ENCODE measurements at places on chromosomes 5 and 9.

DNA sequence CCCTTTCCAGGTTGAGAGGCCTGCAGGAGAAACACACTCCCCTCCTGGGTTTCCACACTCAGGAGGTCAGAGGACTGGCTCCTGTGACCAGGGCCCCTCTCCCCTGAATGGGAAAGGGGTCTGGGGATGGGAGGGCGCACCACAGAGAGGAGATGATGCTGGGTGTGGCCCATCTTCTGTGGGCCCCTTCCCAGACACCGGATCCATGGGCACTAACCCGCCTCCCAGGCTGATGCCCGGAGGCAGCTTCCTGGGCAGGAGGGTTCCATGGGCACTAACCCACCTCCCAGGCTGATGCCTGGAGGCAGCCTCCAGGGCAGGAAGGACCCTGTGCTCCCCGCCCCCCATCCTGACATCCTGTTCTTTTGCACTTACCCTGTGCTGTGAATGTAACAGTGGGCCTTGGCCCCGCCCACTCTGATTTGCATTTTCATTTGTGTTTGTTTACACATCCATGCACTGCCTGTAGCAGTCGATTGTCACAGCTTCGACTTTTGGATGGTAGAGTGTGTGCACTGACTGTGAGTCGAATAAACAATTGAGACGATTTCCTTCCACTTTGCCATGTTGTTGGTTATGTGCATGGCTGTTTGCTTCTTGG lies 9.3 kb upstream of the DOLPP1 start:
- DNase-seq: no peak

DNA sequence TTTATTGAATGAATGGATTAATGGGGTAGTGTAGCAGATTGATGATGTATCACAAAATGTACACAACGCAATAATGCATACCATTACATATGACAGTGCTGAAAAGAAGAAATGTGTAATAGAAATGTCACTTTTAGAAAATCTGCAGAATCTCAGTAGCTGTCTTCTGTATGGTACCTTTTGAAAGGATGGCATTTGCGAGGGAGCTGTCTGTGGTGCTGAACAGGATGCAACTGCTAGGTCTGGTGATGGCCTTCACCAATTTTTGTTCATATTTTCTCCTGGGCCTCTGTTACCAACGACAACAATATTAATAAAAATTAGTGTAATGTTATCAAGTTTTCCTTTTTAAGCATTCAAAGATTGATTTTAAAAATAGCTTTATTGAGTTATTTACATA lies 36.2 kb upstream of the OTULIN start:
- DNase-seq: peak; percentile 25

DNA sequence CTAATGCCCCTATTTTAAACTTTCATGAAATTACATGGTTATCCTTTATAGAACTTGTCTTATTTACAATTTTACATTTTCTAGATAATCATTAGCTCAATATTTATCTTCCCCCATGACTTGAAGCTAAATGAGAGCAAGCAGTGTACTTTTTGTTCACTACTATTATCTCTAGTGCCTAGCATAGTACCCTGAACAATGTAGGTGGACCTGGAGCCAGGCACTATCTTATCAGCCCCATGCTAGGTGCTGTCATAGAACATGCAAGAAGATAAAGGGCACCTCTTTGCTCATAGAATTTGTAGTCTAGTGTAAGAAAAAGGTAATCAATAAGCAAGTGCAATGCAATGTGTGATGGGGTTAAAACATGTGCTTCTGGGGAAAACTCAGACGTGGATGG lies 399.9 kb downstream of the ELAVL2 start:
- DNase-seq: no peak

GRCh38 chr9:22098643-22099332 lies 89.7 kb upstream of the CDKN2B start:
- DNase-seq: no peak

DNA sequence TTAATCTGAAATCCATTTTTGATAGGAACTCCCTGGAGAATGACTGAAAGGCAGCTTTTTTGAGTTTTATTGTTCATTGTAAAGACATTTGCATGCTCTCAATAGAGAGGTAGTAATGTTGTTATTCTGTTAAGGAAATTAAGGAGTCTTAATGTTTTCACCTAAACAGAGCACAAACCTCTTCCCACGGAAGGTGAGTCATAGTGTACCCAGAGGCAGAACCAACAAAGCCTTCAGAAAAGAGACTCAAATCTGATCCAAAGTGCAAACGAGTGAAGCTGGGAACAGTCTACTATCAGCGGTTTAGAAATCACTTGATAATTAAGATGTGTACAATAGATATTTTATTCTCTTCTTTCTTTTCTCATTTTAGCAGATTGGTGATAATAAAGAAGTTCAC lies 470.5 kb downstream of the PLK2 start:
- DNase-seq: no peak

DNA sequence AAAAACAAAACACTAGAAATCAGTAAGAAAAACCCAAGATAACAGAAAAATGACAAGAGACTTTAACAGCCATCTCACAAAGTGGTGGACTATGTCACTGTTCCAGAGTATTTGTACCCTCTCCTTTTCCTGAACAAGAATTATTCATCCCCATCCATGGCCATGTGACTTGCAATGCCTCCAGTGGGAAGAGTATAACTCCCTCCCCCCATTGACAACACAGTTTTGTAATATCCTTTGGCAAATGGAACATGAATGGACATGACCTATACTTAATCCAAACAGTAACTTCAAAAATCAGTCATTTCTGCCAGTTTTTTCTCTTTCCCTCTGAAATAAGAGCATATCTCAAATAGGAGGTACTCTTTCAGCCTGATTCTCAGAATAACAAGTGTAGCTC lies 33.9 kb downstream of the PTBP3 start:
- DNase-seq: peak; percentile 3

- no peak for DNase-seq
These were observed 27.1 kb downstream of the ASPN start for GRCh38 chr9:92455217-92455616.

- DNase-seq: no peak
These were observed 56.4 kb downstream of the LHFPL2 start for GRCh38 chr5:78591972-78592700.

DNA sequence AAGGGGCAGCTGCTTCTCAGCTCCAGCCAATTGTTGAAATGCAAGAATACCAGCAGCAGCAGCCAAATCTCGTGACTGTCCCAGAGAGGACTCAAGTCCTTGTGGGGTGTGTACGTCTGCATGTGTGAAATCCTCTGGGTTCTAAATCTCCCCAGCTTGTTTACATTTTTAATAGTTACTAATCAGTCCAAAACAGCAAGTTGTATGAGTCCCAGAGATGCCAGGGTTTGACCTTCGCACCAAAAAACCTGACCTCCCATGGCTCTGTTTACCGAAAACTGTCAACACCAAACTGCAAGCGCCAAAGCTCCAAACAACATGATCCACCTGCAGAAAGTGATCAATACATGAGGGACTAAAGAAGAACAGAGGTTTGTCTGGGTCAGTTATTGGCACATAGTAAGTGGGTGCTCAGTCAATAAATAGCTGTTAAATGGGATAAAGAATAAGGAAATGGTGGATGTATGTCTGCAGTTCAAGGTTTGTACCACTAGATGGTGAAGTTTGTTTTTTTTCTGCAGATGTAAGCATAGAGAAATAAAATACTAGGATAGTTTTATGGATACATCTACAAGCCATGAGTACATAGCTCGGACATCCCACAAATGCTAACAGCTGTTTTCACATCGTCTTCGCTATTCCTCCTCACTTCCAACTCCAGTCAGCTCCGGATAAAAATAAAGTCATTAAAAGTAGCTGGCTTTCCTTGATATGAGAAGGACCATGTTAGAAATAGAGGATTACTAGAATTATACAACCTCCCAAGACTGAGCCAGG lies 85.3 kb upstream of the ADRB2 start:
- DNase-seq: peak; percentile 57

- DNase-seq: no peak
These were observed 16.9 kb upstream of the CPLX2 start for GRCh38 chr5:175854231-175855040.

DNA sequence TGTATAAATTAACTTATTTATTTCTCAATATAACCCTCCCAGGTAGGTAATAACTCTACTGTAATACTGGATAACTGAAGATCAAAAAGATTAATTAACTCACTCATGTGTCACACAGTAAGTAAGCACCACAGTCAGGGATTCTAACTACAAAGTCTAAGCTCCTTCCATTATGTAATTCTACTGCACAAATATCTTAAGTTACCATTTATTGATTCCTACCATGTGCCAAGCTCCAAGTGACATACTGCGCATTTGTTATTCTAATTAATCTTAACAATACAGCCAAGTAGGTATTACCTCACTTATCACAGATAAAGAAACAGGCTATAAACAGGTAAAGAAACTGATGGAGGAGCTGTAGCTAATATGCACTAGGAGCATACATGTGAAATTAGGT lies 58.3 kb downstream of the RANBP6 start:
- DNase-seq: no peak

GRCh38 chr9:73104342-73104741 lies 47.3 kb upstream of the ANXA1 start:
- DNase-seq: no peak

- DNase-seq: no peak
These were observed 170.4 kb downstream of the FOCAD start for GRCh38 chr9:20854444-20854843.

- DNase-seq: no peak
These were observed 14.4 kb upstream of the PHF19 start for GRCh38 chr9:120891245-120891883.

DNA sequence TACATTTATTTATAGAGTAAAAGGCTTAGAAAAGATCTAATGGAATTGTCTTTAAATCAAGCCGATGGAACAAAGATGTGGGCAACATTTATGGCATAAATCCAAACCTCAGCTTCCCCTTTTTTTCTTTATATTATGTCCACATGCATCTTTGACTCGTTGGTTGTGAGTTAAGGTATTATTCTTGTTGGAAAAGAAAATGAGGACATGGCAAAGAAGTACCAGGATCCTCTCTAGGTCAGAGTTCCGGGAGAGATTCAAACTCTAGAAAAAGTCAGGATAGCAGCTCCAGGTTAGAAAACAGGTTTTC lies 508 bp upstream of the NME5 start:
- DNase-seq: no peak

GRCh38 chr9:35211854-35212253 lies 50.0 kb downstream of the UNC13B start:
- no peak for DNase-seq

GRCh38 chr5:164950927-164951326 lies 1445.5 kb downstream of the MAT2B start:
- DNase-seq: no peak

- DNase-seq: no peak
These were observed 211.0 kb upstream of the ADAMTS16 start for GRCh38 chr5:4929092-4929655.

- peak; percentile 48 for DNase-seq
These were observed 110.4 kb downstream of the TRPM6 start for GRCh38 chr9:74777136-74777879.

DNA sequence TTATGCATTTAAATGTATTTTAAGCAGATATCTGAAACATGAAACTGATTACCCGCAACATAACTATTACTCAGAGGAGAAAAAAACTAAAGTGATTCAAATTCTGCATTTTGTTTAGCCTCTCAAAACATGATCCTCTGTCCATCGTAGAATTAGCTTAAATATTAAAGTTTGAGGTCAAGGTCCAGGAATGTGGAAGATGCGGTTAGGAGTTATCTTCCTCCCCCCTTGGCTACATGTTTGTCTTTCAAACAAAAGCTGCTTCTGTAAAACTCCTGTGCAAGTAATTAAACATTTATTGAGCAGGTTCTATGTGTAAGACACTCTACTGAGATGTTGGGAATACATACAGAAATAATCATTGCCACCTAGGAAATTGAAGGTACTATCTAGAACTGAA lies 175.0 kb upstream of the ISL1 start:
- no peak for DNase-seq

DNA sequence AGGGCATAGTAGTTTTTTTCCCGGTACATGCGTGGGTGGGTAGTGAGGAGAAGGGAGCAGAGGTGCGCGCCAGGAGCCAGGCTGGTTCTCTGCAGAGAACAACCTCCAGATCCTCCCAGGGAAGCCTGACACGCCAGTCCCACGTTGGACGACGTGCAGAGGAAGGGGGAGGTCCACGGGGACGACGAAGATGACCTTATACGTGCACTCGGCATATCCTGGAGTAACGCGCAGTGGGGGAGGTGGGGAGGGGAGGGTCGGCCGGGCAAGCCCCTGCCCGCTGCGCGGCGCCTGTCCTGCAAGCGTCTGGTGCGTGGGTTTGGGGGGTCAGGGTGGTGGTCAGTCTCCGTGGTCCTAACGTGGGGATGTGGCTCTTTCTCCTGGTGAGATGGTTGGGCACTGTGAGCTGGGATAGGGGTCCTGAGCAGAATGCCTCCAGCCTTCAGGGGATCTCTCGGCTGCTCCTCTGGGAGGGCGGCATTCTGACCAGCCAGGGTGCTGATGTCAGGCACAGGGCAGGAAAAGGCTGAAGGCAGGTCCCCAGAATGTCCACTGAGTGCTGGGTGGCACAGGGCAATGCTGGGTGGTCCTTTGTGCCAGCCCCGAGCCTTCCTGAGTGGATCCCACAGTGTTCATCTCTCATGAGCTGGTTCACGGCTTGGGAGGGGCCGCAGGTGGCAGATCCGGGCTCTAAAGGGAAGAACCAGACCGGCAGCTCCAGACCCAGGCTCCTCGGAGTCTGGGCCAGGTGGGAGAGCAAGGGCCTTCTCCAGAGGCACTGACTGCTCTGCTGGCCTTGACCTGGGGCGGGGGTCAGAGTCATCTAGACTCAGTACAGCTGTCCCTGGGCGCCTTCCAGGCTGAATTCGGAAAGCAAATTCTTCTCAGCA lies 10.5 kb upstream of the SCGB3A1 start:
- no peak for DNase-seq

DNA sequence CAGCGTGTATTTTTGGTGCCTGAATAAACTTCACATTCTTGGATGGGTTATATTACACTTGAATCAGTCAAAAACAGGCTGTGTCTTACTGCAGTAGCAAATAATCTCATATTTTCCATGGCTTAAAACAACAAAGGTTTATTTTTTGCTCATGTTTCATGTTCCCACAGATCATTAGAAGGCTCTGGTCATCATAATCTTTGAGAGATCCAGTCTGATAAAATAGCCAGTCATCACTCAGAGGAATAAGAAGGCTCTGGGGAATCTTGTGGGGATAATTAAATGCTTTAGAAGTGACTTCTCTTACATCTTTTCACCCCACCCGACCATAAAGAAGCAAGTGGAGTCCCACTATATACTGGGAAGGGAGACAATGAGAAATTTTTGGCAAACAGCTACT lies 417.7 kb downstream of the PSAT1 start:
- DNase-seq: no peak

- no peak for DNase-seq
These were observed 171.4 kb downstream of the GOLPH3 start for GRCh38 chr5:32002755-32003154.

- no peak for DNase-seq
These were observed 56.3 kb downstream of the ERAP1 start for GRCh38 chr5:96751203-96752169.
